ENCODE measurements at places on chromosomes 1 and 21.

DNA sequence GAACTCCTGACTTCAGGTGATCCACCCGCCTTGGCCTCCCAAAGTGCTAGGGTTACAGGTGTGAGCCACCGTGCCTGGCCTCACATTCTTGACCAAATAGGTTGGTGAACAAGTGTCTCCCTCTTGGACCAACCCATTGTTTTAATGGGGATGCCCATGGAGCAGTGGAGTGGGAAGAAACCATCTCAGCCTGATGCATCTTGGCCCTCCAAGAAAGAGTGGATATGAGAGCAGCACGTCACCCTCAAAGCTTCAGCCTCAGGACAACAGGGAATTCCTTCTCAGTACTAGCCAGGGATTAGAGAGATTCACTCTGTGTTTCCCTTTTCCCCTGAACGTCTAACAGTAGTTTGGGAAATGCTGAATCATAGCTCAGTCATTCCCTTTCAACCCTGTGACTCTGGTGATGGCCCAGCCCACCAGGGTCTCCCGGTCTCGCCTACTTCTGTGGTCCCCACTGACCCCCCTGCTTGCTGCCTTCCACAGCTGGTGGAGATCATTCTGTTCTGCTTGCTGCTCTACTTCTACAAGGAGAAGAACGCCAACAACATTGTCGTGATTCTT, 37.4 kb downstream of the NIPAL3 start:
- DNase-seq, result no peak

DNA sequence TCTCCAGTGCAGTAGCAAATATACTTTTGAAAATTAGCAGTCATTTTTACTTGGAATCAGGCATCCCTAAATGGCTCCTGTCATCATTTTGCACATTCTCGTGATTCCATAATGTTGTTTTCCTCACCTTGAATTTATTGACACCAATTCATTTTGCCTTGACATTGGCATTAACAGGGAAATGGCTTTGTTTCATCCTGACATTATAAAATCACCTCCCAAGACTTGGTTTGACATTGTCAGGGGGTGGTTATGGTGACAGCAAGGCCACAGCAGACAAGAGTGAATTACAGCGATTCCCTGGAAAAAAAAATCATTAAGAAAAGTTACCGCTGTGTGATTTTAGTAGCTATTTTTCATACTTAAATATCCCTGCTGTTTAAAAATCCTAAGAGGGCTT, 327.0 kb downstream of the NTNG1 start:
- DNase-seq, result no peak

DNA sequence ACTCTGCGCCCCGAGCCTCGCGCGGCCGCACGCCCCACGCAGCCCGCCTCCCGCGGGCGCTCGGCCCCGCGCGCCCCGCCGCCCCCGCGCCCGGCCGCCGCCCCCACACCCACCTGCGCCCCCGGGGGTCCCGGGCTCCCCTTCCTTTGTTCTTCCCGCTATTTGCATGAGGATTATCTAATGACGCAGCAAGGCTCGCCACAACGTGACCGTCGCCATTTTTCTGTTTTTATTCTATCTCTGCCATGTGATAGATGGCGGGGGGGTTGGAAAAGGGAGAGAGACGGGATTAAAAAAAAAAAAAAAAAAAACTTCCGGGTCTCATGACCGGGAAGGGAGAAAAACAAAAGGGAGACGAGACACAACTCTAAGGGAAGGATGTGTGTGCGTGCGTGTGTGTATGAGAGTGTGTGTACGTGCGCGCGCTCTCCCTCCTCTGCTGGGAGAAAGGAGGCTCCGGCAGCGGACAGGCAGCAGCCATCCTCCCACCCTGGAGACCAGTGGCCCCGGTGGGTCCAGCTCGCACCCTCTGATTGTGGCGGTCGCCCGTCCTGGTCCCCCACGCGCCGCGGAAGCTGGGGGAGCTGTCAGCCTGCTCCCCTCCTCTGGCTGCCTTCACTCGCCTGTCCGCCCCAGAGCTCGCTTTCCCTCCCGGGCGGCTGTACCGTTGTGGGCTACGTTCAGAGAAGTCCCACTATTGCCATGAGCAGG, 80.4 kb upstream of the AK4 start:
- peak; percentile 49 for DNase-seq

DNA sequence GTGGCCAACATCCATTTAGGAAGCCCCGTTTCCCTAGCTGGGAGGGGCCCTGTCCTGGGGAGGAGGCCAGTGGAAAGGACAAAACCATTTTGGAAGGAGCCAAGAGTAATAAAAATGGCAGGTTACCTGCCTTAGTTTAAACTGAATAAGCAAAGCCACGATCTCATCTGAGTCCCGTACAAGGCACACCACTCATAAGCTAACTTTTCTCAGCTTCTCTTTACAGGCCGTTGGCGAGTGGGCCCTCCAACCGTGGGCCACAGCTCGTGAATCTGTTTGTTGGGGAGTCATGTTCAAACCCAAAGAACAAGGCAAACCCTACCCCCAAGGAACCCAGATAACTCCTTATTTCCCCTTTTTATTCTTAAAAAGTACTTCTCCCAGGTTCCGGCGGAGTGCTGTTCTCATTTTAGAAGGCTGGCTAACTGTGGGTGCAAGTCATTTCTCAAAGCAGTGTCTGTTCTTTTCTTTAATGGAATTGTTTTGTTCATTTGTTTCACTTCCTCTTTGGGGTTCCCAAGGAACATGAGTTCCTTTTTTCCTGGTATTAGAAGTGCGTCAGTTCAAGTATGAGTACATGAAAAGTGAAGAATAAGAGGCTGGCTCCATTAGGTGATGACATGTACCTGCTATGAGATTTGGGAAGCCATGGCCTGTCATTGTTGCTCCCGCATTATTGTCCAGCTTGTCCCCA, 89.0 kb downstream of the PSMG1 start:
- no peak for DNase-seq

GRCh38 chr1:184789884-184790283, 35.2 kb upstream of the EDEM3 start:
- DNase-seq, result no peak

DNA sequence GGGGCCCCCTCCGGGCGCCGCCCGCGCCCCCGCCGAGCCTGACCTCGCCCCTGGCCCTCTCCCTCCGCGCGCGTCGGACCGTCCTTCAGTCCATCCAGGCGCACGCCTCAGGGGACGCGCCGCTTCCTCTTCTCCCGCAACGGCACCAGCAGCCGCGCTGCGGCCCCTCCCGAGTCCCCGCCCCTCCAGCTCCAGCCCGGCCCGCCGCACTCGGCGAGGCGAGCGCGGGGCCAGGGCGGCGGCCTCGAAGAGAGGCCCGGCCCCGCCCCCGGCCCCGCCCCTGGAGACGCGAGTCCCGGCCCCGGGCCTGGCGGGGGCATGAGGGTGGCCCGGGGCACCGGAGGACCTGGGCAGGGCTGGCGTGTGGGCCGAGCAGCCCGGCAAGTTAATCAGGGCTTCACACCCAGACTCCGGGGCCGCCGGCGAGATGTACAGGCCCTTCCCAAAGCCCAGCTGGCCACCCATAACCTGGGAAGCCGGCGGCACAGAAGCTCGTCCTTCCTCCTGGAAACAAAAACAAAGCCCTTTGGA, at the start of gene IGSF3:
IGSF3 (minus strand) TSS at position 159 of the 531 bp plus-strand sequence. CDS start 1,407 bp downstream, outside the sequence.
- DNase-seq, result peak; percentile 15

DNA sequence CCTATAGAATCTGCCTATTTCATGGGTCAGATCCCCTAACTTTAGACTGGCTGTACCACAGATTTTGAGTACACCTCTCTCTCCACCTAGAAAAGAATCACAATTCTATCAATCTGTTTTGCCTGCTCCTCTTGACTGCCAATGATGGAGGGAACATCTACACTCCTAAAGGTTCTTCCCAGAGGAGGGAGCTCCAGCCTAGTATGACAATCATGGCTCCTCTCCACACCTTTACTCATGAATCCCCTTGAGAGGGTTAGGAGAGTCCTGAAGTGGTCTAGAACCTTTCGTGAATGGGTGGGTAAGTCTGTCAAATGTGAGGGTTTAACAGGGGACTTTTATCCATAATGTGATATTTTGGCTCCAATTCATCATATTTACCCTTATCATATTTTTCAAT, 48.0 kb downstream of the DNAI4 start:
- no peak for DNase-seq

DNA sequence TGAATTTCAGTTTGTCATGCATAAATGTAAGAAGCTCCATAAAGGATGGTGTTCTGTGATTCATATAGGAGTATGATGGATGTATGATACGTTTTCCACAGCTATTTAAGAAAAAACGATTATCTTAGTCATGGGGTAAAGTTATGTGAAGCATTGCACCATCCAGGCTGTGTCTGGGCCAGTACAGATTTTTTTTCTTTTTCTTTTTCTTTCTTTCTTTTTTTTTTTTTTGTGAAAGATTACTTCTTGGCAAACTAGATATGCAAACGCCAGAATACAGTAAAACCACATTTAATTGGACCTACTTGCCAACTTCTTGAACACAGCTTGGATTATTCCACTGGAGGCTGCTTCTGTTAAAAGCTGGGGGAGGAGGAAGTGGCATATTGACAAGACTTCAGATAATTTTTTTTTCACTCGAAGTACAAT, 14.9 kb downstream of the ZBTB18 start:
- DNase-seq, result no peak
